HAP-1 (cell line): ENCODE measurements at places on chromosomes 13 and 19.
A peak's percentile ranks its signal among the peaks of the same experiment; 100 is the strongest.

DNA sequence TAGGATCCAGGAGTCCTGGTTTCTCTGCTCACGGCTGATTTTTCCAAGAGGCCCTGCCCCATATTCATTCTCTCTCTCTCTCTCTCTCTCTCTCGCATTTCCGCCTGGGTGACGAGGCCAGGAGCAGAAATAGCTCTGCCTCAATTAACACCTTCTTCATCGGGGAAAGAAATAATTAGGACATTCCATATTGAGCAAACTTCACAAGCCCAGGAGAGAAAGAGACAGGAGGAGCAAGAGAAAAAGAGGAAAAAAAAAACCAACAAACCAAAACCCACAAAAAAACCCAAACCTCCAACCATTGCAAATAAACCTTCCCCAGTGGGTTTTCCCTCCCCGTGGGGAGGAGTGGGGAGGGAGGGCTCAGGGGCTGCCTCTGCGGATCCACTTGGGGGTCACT lies 143.0 kb downstream of the CACNA1A start:
- DNase-seq = no peak

- DNase-seq = no peak
Measured at GRCh38 chr13:46577696-46578589, 25.0 kb downstream of the LRCH1 start.

DNA sequence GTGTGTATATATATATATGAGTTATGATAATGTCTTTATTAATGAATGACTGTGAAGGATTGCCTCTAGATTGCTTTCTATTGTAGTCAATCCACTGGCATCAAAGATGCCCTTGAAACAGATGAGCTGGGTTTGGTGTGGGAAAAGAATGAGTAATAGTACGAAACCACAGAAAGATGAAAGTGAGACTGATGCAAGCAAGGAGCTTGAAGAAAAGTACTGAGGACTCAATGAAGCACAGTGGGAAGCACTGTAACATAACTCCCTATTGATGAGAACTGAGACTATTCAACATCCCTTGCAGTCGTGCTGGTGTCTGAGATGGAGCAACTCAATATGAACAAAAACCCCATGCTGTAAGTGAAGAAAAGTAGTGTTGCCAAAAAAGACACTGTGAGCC lies 1794.2 kb downstream of the SLITRK5 start:
- DNase-seq = no peak

GRCh38 chr19:42290523-42291434 lies 11.2 kb upstream of the PRR19 start:
- no peak for DNase-seq

- no peak for DNase-seq
Measured at GRCh38 chr13:107067381-107067780, 499.4 kb upstream of the ARGLU1 start.

GRCh38 chr13:111626371-111627305 lies 306.2 kb downstream of the TEX29 start:
- no peak for DNase-seq

GRCh38 chr13:99354371-99354951 lies 47.3 kb upstream of the GPR183 start:
- no peak for DNase-seq

DNA sequence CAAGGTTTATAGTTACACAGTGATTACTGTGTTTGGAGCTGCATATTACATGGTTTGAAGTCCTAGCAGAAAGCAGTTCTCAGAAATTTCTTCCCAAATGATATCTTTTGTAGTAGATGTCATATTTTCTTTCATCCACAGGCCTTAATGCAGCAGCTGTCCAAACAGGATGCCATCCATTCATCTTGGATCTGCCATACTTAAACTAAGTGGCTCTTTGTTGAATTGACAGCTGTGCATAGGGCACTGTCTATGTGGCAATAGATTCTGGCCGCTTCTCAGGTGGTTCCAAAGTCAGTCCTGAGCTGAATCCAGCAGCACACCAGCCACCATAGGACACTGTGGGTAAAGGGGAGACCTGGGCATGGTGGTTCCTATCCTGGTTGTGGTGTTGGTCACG lies 41.6 kb upstream of the SPRY2 start:
- no peak for DNase-seq

DNA sequence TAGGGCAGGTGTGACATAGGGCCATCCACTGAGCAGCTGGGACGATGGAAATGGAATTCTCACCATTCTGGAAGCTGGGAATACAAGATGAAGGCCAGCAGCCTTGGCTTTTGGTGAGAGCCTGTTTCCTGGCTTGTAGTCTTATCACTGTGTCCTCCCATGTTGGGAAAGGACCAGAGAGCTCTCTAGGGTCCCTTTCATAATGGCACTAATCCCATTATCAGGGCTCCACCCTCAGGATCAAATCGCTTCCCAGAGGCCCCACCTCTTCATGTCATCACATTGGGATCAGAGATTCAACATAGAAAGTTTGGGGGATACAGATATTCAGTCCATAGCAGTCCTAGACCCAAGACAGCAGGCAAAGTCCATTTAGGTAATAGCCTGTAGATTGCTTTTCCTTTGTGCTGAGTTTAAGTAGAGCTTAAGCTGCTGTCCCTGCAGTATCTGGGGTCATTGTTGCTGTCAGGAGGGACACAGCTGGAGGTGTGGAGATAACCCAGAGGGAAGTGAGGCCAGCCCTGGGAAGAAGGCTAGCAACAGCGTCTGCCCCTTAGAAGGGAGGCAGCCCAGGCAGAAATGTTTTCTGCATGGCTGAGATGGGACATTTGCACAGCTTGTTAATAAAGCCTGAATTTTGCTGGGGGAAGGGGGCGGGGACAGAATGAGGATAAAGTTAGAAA lies 136.5 kb upstream of the GPR12 start:
- DNase-seq = no peak

DNA sequence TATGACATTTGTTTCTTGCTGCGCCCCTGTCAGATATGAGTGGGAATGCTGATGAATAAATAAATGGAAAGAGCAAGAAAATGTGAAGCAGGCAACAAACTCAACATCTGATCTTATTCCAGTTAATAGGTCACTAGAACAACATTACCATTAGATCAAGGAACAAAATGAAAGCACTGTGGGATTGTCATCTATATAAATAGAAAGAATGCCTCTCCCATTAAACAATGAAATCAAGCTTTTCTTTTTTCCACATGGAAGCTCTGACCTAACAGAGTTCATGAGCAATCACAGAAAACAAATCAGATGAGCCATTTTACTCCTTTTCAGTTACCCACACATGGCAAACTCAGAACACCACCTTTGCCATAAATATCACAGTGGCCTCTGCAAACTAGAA lies 354.8 kb downstream of the SUCLA2 start:
- DNase-seq = no peak

- no peak for DNase-seq
Measured at GRCh38 chr19:45800070-45800553, 7.5 kb upstream of the DMWD start.

- DNase-seq = no peak
Measured at GRCh38 chr13:26186995-26187394, 35.1 kb downstream of the RNF6 start.

GRCh38 chr13:99314640-99315176 lies 7.5 kb upstream of the GPR183 start:
- DNase-seq = no peak

DNA sequence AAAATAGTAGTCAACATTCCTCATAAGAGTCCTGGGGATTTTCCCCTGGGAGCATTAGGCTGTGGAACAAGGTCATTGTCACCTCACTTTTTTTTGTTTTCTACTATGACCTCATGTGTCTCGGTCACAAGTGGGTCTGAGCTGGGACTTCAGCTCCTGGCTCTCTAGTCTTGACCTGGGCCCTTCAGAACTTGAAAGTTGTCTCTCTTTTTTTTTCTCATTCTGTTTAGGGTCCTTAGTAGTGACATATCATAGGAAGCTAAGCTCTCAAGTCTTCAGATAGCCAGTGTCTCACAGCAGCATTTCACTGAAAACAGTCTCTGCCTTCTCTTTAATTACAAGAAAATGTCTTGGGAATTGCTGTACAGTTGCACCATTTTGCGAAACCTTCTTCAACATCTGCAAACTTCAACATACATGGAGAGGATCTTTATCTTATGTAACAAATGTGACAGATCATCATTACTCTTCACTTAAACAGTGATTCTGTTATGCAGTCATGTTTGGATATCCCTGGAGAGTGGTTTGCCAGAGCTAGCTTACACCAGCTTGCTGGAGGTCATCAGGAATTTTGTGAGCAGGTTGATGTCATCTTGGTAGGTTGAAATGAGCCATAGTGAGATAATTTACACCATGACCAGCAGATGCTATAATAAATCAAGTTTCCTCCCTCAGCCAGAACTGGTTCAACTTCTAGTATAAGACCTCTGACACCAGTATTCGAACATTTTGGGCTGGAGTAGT lies 131.5 kb downstream of the GPC5 start:
- DNase-seq = no peak

- DNase-seq = no peak
Measured at GRCh38 chr19:44626048-44626624, 12.8 kb downstream of the IGSF23 start.

DNA sequence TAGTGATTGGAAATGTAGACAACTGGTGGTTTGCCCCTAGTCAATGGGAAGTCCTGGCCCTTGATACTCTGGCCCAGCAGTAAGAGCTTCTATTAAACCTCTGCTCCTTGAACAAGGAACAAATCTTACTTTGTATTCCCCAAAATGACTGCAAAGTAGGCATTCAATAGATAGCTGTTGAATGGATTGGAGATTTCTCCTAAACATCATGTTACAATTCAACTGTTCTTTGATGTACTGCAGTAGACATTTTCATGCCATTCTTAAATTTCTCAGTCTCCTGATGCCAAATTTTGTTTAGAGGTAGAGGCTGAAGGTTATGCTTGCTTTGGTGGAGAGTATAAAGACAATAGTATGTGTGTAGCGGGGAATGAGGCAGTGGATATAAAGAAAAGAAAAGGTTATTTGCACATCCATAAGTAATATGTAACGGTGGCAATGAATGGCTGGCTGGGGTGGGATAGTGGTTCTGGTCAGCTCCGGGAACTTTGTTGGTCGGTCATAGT lies 12.8 kb downstream of the MIR17HG start:
- no peak for DNase-seq

DNA sequence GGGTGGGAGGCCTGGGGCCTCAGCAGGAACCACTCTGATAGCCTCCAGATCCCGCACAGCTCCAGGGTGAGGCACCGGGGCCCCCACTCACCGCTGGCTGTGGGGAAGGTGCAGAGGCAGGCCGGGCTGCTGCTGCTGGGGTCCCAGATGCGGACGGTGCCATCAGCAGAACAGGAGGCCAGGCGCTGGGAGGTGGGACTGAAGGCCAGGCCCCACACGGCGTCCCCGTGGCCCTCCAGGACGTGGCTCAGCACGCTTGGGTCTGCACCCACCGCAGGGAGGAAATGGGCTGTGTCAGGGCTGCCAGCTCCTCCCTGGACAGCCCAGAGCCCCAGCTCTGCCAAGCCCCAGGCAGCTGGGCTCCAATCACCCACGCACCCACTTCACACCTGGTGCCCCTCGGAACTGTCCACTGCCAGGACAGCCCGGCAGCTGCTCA lies 6.1 kb upstream of the PRKD2 start:
- no peak for DNase-seq

- no peak for DNase-seq
Measured at GRCh38 chr19:37907735-37908455, 887 bp downstream of the SIPA1L3 start.

- no peak for DNase-seq
Measured at GRCh38 chr13:48184260-48184659, 48.7 kb upstream of the ITM2B start.

- DNase-seq = no peak
Measured at GRCh38 chr13:22336460-22336859, 665.6 kb downstream of the FGF9 start.

- DNase-seq = no peak
Measured at GRCh38 chr13:78376033-78376432, 227.3 kb downstream of the POU4F1 start.

DNA sequence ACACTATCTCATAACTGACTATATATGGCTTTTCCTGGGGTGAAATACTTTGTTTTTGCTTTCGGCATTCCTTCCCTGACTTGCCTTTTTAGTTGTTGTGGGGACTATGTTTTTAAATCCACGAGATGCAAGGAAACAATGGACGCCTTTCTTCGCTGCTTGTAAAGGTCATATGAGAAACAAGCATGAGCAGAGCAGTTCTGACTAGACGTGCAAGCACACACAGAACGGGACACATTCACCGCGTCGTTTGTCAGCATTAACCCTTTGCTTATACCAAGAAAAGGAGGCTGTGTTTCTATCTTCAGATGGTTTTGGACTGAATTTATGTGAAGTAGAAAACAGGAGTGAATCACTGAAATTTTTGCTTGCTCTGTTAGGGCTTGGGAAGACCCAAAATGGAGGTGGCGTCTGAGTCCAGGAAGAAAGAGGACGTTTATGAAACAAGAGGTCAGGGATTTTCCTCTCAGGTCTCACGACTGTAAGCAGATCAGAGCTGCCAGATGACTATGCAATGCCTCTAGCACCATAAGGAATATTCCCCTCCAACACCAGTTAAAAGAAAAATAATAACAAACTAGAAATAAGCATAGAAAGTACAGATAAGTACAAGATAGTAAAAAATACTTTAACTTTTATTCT lies 358.9 kb downstream of the DLEU7 start:
- no peak for DNase-seq

GRCh38 chr13:44685641-44686040 lies 109.5 kb upstream of the TSC22D1 start:
- DNase-seq = no peak

DNA sequence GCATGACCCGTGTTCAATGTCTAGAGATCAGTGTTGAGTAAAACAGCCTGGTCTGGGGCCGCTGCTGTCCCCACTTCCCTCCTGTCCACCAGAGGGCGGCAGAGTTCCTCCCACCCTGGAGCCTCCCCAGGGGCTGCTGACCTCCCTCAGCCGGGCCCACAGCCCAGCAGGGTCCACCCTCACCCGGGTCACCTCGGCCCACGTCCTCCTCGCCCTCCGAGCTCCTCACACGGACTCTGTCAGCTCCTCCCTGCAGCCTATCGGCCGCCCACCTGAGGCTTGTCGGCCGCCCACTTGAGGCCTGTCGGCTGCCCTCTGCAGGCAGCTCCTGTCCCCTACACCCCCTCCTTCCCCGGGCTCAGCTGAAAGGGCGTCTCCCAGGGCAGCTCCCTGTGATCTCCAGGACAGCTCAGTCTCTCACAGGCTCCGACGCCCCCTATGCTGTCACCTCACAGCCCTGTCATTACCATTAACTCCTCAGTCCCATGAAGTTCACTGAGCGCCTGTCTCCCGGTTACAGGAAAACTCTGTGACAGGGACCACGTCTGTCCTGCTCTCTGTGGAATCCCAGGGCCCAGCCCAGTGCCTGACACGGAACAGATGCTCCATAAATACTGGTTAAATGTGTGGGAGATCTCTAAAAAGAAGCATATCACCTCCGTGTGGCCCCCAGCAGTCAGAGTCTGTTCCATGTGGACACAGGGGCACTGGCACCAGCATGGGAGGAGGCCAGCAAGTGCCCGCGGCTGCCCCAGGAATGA lies 1.5 kb upstream of the CEACAM5 start:
- peak; percentile 57 for DNase-seq

GRCh38 chr13:107770541-107770940 lies 444.8 kb downstream of the LIG4 start:
- no peak for DNase-seq

DNA sequence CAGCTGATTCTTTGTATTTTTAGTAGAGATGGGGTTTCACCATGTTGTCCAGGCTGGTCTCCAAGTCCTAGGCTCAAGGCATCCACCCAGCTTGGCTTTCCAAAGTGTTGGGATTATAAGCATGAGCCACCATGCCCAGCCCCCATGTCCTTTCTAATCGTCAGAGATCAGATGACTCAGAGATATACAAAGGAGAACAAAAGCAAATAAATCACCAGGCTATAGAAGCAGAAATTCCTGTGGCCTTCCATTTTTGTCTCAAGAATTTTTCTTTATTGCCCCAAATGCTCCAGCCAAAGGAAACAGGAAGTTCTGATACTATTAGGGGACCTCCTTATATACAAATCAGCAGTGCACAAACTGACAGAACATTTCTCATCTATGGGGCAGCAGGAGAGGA lies 207.8 kb downstream of the RFC3 start:
- no peak for DNase-seq
